Upper lobe of left lung (tissue), 6 donors: ENCODE measurements at places on chromosomes 3 and 15.

GRCh38 chr3:193853511-193854219 lies 260.7 kb downstream of the OPA1 start:
- H3K36me3 ChIP-seq = no peaks in the 10 kb centered on the region
- H3K27me3 ChIP-seq = no peaks in the 10 kb centered on the region
- no peak for DNase-seq
- peaks cover 31% of the 10 kb centered on the region for H3K4me1 ChIP-seq
- no peak overlapping the region for H3K4me3 ChIP-seq

DNA sequence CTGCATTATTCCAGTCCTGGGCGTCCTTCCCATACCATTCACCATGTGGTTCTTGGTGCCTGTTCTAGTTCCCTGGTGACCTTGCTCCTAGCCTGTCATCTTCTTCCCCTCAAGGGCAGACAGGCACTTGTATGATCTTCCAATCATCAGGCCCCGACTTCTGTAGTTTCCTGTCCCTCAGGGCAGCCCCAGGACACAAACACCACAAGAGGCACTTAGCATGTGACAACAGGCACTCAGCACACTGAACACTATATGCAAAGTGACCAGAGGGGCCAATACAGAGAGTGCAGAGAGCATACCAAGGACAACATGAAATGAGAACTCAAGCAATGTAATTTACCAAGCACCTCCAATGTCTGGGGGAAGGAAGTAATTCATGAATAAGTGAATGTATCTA lies 17.9 kb downstream of the TMEM40 start:
- H3K36me3 ChIP-seq = no peaks in the 10 kb centered on the region
- H3K27me3 ChIP-seq = no peaks in the 10 kb centered on the region
- H3K27ac ChIP-seq = no peak overlapping the region
- H3K4me1 ChIP-seq = peaks cover 3% of the 10 kb centered on the region
- no peak overlapping the region for H3K4me3 ChIP-seq

- no peaks in the 10 kb centered on the region for H3K27me3 ChIP-seq
- no peaks in the 10 kb centered on the region for H3K36me3 ChIP-seq
- no peak for DNase-seq
- peak overlapping the region; percentile 99 for H3K27ac ChIP-seq
These were observed 5.3 kb upstream of the BCL6 start for GRCh38 chr3:187750513-187751123.

GRCh38 chr15:31340047-31340446 lies 13.4 kb downstream of the KLF13 start:
- no peak overlapping the region for H3K4me3 ChIP-seq
- H3K4me1 ChIP-seq = peaks cover 93% of the 10 kb centered on the region
- H3K27ac ChIP-seq = peak overlapping the region; percentile 76

GRCh38 chr3:156418428-156418827 lies 136.5 kb downstream of the SSR3 start:
- H3K36me3 ChIP-seq = no peaks in the 10 kb centered on the region
- H3K27me3 ChIP-seq = no peaks in the 10 kb centered on the region
- no peak for DNase-seq
- H3K4me1 ChIP-seq = no peaks in the 10 kb centered on the region

GRCh38 chr3:69715204-69715603 lies 24.1 kb upstream of the MITF start:
- H3K4me3 ChIP-seq = no peak overlapping the region
- DNase-seq = no peak
- no peaks in the 10 kb centered on the region for H3K27me3 ChIP-seq
- H3K27ac ChIP-seq = no peak overlapping the region
- no peaks in the 10 kb centered on the region for H3K4me1 ChIP-seq

DNA sequence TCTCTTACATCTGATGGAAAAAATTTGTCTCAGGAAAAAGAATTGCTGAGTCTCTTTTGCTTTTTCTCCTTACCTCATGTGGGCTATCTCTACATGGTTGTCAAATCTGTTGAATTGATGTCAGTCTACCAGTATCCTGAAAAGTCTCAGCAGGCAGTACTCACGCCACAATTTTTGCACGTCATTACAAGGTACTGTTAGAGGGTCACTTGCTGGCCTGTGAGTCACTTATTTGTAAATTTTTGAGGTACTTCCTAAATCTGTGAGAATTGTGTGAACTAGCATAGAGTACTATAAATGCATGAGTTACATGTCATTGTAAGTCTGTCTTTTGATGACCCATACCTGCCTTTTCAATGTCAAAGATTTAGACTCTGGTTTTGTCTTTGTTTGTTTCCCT lies 15.9 kb downstream of the HPS3 start:
- no peak overlapping the region for H3K27ac ChIP-seq
- DNase-seq = no peak
- no peaks in the 10 kb centered on the region for H3K27me3 ChIP-seq
- peaks cover 5% of the 10 kb centered on the region for H3K36me3 ChIP-seq

DNA sequence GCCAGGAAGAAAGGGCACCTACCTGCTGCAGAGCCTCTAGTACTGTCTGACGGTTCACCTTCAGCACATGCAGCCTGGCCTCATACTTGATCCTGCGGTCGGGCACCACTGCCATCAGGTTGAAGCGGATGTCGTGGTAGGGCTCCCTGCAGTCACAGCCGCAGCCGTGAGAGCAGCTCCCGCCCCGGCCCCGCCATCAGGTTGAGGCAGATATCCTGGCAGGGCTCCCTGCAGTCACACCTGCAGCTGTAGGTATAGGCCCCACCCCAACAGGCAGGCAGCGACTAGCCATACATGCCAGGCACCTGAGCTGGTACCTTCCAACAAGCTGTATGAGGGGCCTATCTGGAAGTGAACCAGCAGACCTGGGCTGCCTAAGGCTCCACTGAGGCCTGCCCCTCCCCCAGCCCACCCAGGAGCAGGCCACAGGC lies 38.7 kb downstream of the SEMA3G start:
- no peaks in the 10 kb centered on the region for H3K27me3 ChIP-seq
- H3K27ac ChIP-seq = no peak overlapping the region
- H3K4me1 ChIP-seq = peaks cover 21% of the 10 kb centered on the region
- peaks cover 74% of the 10 kb centered on the region for H3K36me3 ChIP-seq
- DNase-seq = no peak

DNA sequence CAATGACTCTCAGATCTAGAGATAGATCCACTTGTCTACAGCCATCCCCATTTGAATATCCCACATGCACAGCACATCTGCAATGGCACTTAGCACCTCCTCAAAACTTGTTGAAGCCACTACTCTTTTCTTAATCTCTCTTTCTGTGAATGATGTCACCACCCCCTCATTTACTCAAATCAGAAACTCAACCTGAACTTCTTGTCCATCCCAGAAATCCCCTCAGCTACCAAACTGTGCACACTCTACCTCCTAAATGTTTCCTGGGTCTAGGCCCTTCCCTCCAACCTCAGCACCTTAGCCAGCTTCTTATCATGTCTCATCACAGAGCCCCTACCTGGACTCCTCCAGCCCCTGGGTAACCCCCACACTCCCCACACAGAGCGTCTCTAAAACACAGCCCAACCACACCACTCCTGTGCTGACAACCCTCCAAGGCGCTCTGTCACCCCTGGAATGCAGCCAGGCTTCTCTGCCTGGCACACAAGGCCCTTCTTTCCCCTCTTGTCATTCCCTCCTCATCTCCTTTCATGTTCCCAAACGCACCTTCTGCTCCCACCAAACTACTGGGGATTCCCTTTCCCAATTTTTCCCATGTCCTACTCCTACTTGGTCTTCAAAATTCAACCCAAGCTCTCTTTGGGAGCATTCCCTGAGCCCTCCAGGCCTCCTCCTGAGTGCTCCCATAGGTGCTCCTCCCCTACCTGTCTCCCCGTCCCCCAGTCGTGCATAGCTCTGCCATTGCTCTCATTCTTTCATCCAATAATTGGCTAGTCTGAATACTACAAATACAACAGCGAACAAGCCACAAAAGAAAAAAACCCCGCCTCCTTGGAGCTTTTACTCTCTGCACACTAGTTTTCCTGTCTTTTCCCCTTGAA lies 39.8 kb upstream of the ZBTB38 start:
- no peaks in the 10 kb centered on the region for H3K36me3 ChIP-seq
- H3K4me1 ChIP-seq = peaks cover 9% of the 10 kb centered on the region
- H3K4me3 ChIP-seq = no peak overlapping the region
- no peaks in the 10 kb centered on the region for H3K27me3 ChIP-seq
- H3K27ac ChIP-seq = no peak overlapping the region

- H3K4me1 ChIP-seq = no peaks in the 10 kb centered on the region
- no peak overlapping the region for H3K4me3 ChIP-seq
- no peaks in the 10 kb centered on the region for H3K27me3 ChIP-seq
- no peak for DNase-seq
- no peak overlapping the region for H3K27ac ChIP-seq
- no peaks in the 10 kb centered on the region for H3K36me3 ChIP-seq
These were observed 102.6 kb downstream of the ALDH1A2 start for GRCh38 chr15:57962887-57963286.

- no peak overlapping the region for H3K4me3 ChIP-seq
- H3K27me3 ChIP-seq = no peaks in the 10 kb centered on the region
- H3K27ac ChIP-seq = no peak overlapping the region
- no peaks in the 10 kb centered on the region for H3K4me1 ChIP-seq
- no peaks in the 10 kb centered on the region for H3K36me3 ChIP-seq
- no peak for DNase-seq
These were observed 1037.3 kb downstream of the ROBO2 start for GRCh38 chr3:78077178-78077577.

- no peaks in the 10 kb centered on the region for H3K36me3 ChIP-seq
- H3K4me1 ChIP-seq = no peaks in the 10 kb centered on the region
- H3K27ac ChIP-seq = no peak overlapping the region
- no peak overlapping the region for H3K4me3 ChIP-seq
- no peak for DNase-seq
These were observed 12.7 kb upstream of the TMCO5A start for GRCh38 chr15:37921527-37922385.

GRCh38 chr15:93146196-93146595 lies 57.2 kb upstream of the RGMA start:
- DNase-seq = no peak
- H3K27ac ChIP-seq = no peak overlapping the region
- H3K4me3 ChIP-seq = no peak overlapping the region
- no peaks in the 10 kb centered on the region for H3K4me1 ChIP-seq
- H3K27me3 ChIP-seq = no peaks in the 10 kb centered on the region
- no peaks in the 10 kb centered on the region for H3K36me3 ChIP-seq

- no peak overlapping the region for H3K4me3 ChIP-seq
- no peaks in the 10 kb centered on the region for H3K36me3 ChIP-seq
- no peaks in the 10 kb centered on the region for H3K27me3 ChIP-seq
- no peaks in the 10 kb centered on the region for H3K4me1 ChIP-seq
- no peak overlapping the region for H3K27ac ChIP-seq
These were observed 519.8 kb upstream of the GBE1 start for GRCh38 chr3:82281205-82281604.

DNA sequence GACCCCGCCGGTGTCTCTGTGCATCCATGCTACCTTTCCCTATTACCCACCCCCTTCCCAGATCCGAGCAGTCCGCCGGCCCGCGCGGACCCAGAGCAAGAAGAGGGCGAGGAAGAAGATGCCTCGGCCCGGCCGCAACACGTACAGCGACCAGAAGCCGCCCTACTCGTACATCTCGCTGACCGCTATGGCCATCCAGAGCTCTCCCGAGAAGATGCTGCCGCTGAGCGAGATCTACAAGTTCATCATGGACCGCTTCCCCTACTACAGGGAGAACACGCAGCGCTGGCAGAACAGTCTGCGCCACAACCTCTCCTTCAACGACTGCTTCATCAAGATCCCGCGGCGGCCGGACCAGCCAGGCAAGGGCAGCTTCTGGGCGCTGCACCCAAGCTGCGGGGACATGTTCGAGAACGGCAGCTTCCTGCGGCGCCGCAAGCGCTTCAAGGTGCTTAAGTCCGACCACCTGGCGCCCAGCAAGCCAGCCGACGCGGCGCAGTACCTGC lies 788 bp downstream of the FOXB1 start:
- peaks cover 50% of the 10 kb centered on the region for H3K4me1 ChIP-seq
- DNase-seq = peak; percentile 85
- peak overlapping the region; percentile 38 for H3K4me3 ChIP-seq
- H3K27me3 ChIP-seq = no peaks in the 10 kb centered on the region
- H3K27ac ChIP-seq = no peak overlapping the region

- DNase-seq = no peak
- H3K4me3 ChIP-seq = no peak overlapping the region
- H3K4me1 ChIP-seq = no peaks in the 10 kb centered on the region
- no peaks in the 10 kb centered on the region for H3K27me3 ChIP-seq
These were observed 8.5 kb downstream of the VEPH1 start for GRCh38 chr3:157494581-157495281.

DNA sequence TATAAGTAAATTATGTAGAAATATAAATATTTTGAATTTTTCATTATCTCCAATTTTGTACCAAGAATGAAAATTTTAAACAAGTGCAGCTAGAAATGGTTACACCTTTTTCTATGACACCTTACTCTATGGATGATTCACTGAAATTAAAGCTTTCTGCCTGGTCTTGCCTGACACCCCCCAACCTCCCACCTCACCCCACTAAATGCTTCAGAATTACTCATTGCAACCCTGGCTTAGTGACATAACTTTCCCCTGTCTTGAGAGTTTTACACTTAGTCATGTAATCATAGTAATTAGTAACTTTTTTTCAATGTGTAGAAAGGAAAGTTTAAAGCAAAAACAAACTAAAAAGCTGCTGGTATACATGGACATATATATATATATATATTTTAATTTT lies 42.0 kb upstream of the MEIS2 start:
- H3K4me3 ChIP-seq = no peak overlapping the region
- no peak for DNase-seq
- no peak overlapping the region for H3K27ac ChIP-seq
- no peaks in the 10 kb centered on the region for H3K4me1 ChIP-seq

DNA sequence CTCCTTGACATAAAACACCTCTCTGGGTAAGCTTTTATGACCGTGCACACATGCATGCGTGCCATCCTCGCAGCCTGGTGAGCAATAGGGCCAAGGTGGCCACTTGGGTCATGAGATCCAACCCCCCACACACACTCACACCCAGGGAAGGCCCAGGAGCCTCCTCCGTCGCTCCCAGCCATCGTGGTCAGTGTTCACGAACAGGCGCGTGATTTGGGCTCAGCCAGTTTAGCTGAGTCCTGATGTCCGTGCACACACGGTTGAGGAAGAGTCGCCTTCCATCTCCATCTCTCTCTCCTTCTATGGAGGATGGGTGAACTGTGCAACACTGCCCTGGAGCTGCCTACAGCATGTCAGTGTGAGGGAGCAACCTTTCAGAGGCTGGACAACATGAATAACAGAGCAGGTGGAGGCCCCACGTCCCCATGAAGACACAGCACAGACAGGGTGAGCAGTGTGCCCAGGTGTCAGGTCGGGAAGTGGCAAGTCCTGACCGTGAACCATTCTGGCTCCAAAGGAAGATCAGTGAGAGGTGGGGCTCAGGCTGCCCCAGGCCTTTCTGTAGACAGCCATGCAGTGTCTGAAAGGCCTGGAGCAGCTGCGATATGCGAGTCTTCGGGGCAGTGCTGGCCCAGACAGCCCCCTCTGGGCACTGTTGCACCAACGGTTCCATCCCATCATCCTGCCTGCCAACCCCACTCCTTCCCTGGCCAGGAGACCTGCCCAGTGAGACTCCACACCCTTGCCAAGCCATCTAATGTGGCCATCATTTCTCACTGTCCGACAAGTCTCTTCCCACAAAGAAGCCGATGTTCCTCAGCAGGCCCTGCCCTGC lies 253.4 kb downstream of the OCA2 start:
- H3K4me3 ChIP-seq = no peak overlapping the region
- H3K36me3 ChIP-seq = no peaks in the 10 kb centered on the region
- H3K27me3 ChIP-seq = no peaks in the 10 kb centered on the region
- no peaks in the 10 kb centered on the region for H3K4me1 ChIP-seq
- H3K27ac ChIP-seq = no peak overlapping the region
